ENCODE measurements at places on chromosomes 12 and 14.

DNA sequence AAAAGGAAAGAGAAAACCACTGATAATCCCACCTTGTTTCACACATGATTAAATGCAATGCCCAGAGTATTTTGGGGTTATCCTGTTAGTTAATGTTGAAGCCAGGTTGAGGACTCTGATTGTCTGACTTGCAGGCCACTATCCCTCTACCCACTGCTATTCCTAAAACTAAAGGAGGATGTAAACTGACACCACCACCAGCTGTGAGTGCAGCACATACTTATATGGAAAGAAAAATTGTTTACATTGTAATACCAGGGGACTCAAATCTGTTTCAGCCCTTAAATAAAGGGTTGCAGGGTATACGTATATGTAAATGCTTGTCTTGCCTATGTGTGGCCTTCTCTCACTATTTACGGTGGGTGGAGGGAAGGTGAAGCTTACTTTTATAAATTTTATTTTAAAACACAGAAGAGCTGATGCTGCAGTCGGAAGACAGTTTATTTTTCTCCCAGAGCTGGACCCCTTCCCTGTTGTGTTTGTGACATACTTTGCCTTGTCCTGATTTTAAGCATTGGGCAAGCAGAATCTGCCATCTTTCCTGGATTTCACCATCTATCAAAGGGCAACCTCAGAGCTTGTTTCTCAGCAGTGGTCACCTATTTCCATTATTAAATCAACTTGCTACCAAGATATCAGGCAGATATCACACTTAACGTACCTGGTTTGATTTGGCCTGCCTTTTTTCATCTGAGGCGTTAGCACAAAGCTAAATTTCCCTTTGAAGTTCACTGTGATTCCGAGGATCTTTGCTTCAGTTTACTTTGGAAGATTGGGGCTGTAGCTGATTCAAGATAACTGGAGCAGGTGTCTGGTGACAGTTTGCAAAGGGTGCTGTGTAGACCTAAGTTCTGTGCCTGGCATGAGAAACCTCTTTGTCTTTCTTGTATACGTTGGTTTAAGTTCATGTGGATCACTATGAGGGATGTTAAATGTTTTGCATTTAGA lies 25.2 kb downstream of the DAAM1 start:
- DNase-seq = no peak

- no peak for DNase-seq
Measured at GRCh38 chr12:111012918-111013317, 92.5 kb upstream of the MYL2 start.

GRCh38 chr12:5846950-5847349 lies 98.1 kb downstream of the ANO2 start:
- DNase-seq = no peak

DNA sequence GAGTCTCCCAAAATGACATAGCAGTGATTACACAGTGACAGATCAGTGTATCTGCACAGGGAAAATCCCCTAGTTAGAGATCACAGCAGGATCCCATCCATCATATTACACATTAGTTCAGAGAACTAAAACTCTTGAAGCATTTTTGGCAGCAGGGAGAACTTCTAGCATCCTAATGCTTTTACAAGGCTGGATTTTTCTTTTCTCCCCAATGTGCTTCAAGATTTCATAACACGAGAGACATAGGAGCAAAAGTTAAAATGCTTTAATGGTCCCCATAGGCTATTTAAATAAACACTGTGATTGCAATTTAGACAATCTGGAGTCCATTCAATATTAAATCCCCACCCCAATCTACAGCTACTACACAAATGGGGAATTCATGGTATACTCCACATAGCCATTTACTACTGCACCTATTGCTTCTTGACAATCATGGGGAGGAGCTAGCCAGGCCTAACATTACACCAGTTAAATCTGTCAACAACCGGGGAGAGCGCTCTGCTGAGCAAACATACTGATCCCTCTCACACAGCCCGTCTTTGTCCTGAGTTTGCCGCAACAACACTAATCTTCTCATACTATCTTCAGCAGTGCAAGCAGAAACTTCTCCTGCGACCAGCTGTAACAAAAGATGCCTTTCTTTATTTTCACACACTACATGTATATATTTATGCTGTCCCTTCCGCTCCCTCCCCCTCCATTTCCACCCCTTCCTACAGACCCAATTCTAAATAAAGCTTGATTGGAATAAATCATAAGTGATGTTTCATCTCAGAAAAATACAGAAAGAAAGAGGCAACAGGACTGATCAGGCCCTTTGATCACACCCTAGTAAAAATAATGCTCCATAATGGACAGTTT lies 120.3 kb upstream of the SOX5 start:
- no peak for DNase-seq

DNA sequence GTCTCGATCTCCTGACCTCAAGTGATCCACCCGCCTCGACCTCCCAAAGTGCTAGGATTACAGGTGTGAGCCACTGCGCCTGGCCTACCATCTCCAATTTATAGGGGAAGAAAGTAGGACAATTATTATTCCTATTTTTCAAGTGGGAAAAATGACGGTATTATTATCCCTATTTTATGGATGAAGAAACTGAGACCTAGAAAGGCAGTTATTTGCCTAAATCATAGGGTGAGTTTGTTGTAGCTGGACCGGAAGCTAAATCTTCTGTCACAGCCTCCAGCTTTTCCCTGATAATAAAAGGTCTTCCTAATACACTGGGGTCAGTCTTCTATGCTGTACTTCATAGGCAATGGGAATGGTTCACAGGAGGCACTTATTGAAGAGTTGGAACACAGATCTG lies 13.8 kb downstream of the SLC7A8 start:
- no peak for DNase-seq

- DNase-seq = no peak
Measured at GRCh38 chr14:35047976-35048513, 2.0 kb downstream of the FAM177A1 start.

DNA sequence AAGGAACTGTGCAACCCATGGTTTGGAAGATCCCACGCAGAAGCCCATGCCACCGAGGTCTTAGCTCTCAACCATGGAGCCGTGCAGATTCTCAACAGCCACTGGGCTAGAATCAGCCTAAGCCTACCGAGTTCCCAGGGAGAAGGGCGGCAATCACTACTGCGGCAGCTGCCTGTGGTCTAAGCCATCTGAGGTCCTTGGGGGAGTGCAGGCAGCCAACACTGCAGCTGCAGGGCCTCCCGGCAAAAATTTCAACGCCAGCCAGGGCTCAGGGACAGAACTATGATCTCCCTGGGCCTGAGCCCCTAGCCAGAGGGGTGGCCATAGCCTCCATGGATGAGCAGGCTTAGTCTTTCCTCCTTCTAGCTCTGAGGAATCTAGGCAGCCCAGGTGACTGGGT lies 156.8 kb upstream of the CLEC14A start:
- no peak for DNase-seq

GRCh38 chr12:115338566-115339294 lies 654.8 kb upstream of the TBX3 start:
- no peak for DNase-seq

All from stimulated activated naive CD4-positive, alpha-beta T cell treated with Interleukin-2 at 50 U/mL for 16 hours (primary cell).